ENCODE measurements at places on chromosomes 6 and 20. TPM values are rescaled to one million over a fixed set of nuclear protein-coding genes. Genes with fewer than 3 reads are reported as not detected.

C20orf144 gene
- 0.69 TPM for total RNA-seq

CST9L gene
- total RNA-seq = not detected

DNA sequence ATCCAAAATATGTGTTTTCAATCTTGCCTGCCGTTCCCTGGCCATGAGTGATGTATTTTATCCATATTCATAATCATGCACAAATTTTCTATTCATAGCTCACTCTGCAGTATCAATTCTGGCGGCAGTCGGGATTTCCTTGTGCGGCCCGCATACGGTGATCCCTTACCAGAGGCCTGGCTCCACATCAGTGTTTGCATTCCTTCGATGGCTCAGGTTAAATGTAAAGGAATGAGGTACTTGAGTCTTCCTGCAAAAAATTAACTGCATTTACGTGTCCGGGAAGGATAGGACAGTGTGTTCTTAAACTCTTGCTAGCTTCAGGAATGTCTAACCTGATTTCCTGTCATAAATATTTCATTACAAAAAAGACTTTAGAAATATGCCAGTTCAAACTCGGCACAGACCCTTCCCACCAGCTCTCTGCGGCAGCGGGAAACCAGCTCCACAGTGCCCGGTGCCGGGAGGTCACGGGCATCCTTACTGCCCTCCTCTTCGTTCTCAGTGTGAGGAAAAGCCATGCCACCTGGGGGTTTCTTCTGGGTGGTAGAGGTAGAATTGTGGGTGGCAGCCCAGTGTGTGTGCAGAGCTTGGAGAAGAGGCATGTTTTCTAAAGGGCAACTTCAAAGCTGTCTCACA lies 154.5 kb downstream of the MOXD1 start:
- DNase-seq = no peak
- H3K4me3 ChIP-seq = no peak overlapping the region
- no peaks in the 10 kb centered on the region for H3K4me1 ChIP-seq
- no peaks in the 10 kb centered on the region for H3K36me3 ChIP-seq

TBXT gene
- total RNA-seq = 11.3 TPM

NFS1 gene
- total RNA-seq = 79.6 TPM

DNA sequence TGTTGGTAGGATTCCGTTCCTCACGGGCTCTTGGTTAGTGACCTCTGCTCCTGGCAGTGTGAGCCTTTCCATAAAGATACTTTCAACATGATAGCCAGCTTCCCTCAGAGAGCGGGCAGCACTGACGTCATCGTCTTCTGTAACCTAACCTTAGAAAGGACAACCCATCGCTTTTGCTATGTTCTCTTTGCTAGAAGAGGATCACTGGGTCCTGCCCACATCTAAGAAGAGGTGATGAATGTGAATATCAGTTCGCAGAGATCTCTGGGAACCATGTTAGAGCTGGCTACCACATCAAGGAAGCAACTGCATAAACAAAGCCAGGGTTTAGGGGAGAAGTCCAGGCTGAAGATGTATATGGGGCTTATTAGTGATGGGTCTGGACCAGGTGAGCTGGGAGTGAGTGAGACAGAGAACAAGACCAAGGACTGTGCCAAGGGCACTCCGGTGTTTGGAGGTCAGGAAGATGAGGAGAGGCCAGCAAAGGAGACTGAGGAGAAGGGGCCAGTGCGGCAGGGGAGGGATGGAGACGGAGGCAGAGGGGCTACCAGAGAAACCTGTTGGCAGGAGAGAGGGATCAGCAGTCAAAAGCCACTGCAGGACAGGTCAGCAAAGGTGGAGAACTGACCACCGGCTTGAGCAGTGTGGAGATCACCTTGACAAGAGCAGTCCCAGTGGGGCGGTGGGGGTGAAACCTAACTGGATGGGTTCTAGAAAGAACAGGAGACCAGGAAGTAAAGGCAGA lies 39.7 kb downstream of the PIM1 start:
- H3K27me3 ChIP-seq = no peaks in the 10 kb centered on the region
- H3K36me3 ChIP-seq = no peaks in the 10 kb centered on the region
- no peak overlapping the region for H3K27ac ChIP-seq
- DNase-seq = no peak
- H3K4me3 ChIP-seq = no peak overlapping the region

DNA sequence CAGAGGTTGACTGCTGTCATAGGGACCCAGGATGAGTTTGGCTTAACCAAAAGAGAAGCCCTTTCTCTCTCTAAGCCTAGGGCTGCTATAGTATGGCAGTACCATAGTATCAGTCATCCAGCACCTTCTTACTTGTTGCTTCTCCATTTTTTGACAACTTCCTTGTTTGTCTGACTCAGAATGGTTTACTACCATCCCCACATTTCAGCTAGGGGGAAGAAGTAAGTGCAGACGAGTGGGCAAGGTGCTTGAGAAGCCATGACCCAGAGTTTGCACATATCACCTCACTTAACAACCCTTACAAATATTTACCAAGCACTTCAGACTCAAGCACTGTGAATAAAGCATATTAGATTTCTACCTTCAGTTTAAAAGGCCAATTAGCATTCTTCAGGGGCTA lies 289.9 kb upstream of the TSHZ2 start:
- no peaks in the 10 kb centered on the region for H3K36me3 ChIP-seq
- no peak overlapping the region for H3K27ac ChIP-seq
- H3K27me3 ChIP-seq = no peaks in the 10 kb centered on the region
- no peak for DNase-seq
- no peaks in the 10 kb centered on the region for H3K4me1 ChIP-seq

DNA sequence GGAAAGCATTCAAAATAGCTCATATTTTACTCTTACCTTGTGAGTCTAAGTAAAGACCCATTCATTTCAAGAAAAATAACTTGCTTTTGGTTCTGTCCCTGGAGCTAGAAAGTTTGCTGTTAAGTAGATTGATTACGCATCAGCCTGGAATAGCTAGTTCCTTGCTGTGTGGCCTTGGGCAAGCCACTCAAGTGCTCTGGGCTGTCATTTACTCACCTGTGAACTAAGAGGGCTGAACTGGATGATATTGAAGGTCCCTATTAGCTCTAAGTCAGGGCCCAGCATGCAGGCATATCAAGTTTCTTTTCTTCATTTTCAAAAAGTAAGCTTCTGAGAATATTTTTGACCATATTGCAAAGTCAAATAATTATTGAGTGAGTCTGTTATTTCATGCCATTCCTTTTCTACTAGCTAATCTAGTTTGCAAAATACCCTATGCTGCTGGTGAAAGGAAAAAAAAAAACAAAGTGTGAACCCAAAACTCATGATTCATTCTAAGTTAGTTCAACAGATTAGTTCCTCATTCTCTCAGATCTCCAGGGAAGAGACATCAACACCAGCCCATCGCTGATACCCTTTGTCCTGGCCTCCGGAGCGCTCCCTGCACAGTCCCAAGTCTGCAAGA lies 106.5 kb upstream of the GMDS start:
- H3K4me1 ChIP-seq = peaks cover 41% of the 10 kb centered on the region
- no peaks in the 10 kb centered on the region for H3K36me3 ChIP-seq
- no peak overlapping the region for H3K4me3 ChIP-seq

C6orf52 gene
- total RNA-seq = not detected

- no peak within 1 kb of the TSS for H3K27ac ChIP-seq
- no peaks in the 10 kb centered on the region for H3K36me3 ChIP-seq
- DNase-seq = peak; percentile 80
- H3K4me3 ChIP-seq = no peak within 1 kb of the TSS
- peaks cover 4% of the 10 kb centered on the region for H3K4me1 ChIP-seq
Measured at GRCh38 chr20:38165089-38165965, at the start of gene TGM2. TGM2 (minus strand) TSS chr20:38165270; CDS start chr20:38165198, 72 bp downstream.

LHFPL5 gene
- total RNA-seq = not detected

REM1 gene
- total RNA-seq = not detected

TRIM15 gene
- total RNA-seq = not detected

DNA sequence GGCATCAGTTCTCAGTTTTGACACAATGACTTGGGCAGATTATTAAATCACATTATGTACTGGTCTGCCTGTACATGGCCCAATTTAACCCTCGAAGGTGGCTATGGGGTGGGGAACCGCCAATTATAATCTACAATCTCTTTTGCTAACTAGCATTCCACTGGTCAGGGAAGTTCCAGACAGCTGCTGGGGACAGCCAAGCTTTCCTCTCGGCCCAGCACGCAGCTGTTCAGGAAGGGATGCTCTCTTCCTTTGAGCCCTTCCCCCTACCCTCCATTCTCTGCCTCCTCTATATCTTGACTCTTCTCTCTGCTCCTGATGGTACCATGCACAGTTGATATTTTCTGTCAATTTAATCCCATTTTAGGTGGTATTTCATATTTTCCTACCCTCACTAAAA lies 233.5 kb upstream of the AGPAT4 start:
- no peak overlapping the region for H3K27ac ChIP-seq
- H3K4me3 ChIP-seq = no peak overlapping the region
- DNase-seq = no peak
- H3K36me3 ChIP-seq = no peaks in the 10 kb centered on the region
- no peaks in the 10 kb centered on the region for H3K27me3 ChIP-seq

DNA sequence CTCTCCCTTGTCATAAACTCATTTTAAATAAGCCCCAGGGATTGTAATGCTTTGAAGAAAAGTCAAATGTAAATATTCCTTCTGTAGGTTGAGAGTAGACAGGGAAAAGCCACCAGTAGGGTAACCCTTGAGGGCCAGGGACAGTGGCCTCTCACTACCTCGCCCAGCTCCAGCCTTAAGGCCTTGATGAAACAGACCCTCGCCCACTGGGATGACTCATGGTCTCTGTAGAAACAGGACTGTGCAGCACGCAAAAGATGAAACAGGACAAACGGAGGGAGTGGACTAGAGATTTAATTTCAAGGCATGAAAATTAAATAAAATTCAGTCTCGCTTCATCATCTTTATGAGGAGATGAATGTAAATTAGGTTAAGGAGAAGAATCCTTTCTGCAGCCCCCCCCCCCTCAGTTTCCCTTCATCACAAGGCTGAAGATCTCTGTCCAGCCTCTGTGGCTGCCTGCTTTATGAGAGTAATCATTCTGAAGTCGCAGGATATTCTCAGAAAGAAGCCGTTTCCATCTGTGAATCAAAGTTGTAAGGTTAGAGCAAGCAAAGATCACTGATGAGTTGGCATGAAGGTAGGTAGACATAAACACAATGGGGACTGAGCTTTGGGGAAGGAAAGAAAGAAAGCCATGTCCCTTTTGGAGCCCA lies 60.4 kb downstream of the TMEM200A start:
- H3K36me3 ChIP-seq = no peaks in the 10 kb centered on the region
- no peak for DNase-seq
- H3K4me1 ChIP-seq = no peaks in the 10 kb centered on the region
- H3K4me3 ChIP-seq = no peak overlapping the region
- H3K27ac ChIP-seq = no peak overlapping the region
